Right renal pelvis (tissue), 4 donors: ENCODE measurements at places on chromosomes 11 and 22.

DNA sequence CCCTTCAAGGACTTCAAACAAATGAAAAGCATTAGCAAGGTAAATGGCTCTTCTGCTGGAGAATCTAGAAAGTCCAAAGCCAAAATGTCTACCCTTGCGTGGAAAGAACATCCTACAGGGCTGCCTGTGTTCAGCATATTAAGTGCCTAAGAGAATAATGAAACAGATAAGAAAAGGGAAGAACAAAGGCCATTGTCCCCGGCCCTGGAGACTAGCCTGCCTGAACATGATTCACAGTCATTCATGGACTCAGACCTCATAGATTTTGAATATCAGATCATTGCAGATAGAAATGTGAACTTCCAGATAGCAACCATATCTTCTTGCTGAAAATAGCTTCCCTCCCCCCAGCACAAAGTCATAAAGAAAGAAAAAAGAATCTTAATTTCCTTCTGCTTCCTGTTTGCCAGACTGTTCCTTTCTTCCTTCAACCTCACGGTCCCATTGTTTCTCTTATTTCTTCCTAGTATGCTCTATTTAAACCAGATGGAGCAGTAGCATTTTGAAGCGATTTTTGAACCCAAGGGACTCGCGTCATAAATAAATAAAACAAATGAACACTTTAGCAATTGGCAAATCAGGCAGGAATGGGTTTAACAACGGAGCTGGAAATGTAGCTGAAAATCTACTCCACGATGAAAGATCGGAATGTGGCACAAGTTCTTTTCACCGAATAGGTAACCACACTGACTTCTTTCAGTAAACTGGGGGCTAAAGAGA lies 408.2 kb upstream of the CCDC90B start:
- DNase-seq = no peak

- DNase-seq = no peak
Measured at GRCh38 chr11:21489416-21490115, 703.3 kb upstream of the ANO5 start.

GRCh38 chr11:124605719-124606118 lies 5.5 kb upstream of the PANX3 start:
- DNase-seq = no peak

- no peak for DNase-seq
Measured at GRCh38 chr11:124718801-124719200, 20.9 kb upstream of the NRGN start.

- no peak for DNase-seq
Measured at GRCh38 chr11:2674658-2675131, 25.1 kb downstream of the KCNQ1OT1 start.

GRCh38 chr22:43331069-43331451 lies 12.1 kb downstream of the SCUBE1 start:
- no peak for DNase-seq
